ENCODE measurements at places on chromosomes 5 and 9. TPM values are rescaled to one million over a fixed set of nuclear protein-coding genes. Genes with fewer than 3 reads are reported as not detected.
A peak's percentile ranks its signal among the peaks of the same experiment; 100 is the strongest.

- no peak overlapping the region for H3K27ac ChIP-seq
- H3K4me1 ChIP-seq: peaks cover 11% of the 10 kb centered on the region
- H3K27me3 ChIP-seq: peaks cover 34% of the 10 kb centered on the region
- H3K4me3 ChIP-seq: no peak overlapping the region
- no peaks in the 10 kb centered on the region for H3K36me3 ChIP-seq
- no peak for DNase-seq
These were observed 74.7 kb upstream of the IFNE start for GRCh38 chr9:21556581-21557427.

DNA sequence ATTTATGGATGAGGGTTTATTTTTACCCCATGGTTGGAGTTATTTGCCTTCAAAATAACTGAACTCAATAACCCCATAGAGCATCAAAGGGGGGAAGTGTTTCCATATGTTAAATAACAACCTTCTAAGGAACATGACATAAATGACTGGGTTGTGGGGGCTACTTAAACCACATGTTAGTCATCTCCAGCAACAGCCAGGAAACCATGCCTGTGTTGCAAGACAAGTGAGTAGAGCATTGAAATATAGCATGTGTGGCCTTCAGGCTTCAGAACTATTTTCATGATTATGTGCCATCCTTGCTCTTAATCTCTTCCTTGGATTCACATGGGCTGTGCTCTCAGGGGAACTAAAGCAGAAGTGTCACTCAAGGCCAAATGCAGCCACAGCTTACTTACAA, 431.2 kb downstream of the AGTPBP1 start:
- H3K4me1 ChIP-seq: no peaks in the 10 kb centered on the region

- no peak for DNase-seq
- no peak overlapping the region for H3K4me3 ChIP-seq
- no peaks in the 10 kb centered on the region for H3K4me1 ChIP-seq
- no peaks in the 10 kb centered on the region for H3K27me3 ChIP-seq
These were observed 85.4 kb upstream of the FSD1L start for GRCh38 chr9:105362470-105362869.

DNA sequence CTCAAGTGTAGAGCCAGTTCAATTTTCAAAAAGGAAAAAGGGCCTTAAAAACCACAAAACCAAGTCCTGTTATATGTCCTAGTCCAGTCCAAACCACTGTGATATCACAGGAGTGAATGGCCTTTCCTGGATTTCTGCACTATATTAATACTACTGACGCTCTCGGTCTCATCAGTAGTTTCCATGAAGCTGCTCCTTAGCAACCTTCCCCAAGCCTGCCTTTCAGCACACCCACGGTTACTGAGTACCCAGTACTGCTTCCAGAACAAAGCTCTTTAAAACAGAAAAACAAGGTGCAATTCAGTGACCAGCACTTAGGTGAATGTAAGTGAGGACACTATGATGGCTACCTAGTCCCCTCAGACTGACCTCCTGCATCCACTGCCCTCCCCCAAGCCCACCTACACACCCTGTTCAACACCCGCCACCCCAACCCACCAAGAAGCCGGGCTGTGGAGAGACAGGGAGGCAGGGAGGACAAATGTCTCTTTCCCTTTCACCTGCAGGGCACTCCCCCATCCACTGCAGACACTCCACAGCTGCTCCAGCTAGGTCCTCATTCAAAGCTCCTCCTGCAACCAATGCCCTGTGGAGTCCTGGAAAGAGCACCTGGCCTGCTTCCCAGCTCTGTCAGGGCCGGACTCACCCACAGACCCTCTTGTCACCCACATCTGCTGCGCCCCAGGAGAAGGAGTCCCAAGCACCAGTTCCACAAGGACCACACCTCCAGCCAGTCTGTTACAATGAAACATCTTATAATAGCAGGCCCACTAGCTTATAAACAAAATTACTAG, 25.9 kb downstream of the PSMB7 start:
- no peak overlapping the region for H3K27ac ChIP-seq
- no peaks in the 10 kb centered on the region for H3K27me3 ChIP-seq
- DNase-seq: no peak
- peaks cover 3% of the 10 kb centered on the region for H3K36me3 ChIP-seq
- H3K4me3 ChIP-seq: no peak overlapping the region

DNA sequence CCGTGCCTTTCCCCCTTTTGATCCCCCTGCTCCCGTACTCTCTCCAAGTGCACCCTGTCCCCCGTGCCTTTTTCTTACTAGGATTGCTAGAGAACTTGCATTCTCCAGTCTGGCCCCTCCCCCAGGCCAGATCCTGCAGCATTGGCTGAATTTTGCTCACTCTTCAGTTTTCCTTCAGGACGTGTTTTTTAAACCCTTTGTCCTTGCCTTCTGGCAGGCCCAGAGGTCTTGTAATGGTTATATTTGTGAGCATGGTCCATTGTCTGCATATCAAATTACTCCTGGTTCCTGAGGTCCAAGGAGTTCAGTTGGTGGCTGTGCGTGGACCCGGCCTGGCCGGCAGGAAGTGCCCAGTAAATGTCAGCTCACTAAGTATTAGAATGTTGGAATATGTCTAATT, 606 bp downstream of the TBC1D13 start:
- H3K36me3 ChIP-seq: peaks cover 22% of the 10 kb centered on the region
- H3K4me3 ChIP-seq: peak overlapping the region; percentile 51
- H3K27ac ChIP-seq: peak overlapping the region; percentile 65
- no peaks in the 10 kb centered on the region for H3K27me3 ChIP-seq

GRCh38 chr9:115922444-115922843, 231.1 kb upstream of the PAPPA start:
- H3K4me3 ChIP-seq: no peak overlapping the region
- no peak overlapping the region for H3K27ac ChIP-seq
- no peaks in the 10 kb centered on the region for H3K4me1 ChIP-seq
- no peak for DNase-seq
- H3K36me3 ChIP-seq: no peaks in the 10 kb centered on the region

GRCh38 chr9:137085920-137086530, 760 bp upstream of the MAN1B1 start:
- peak overlapping the region; percentile 86 for H3K27ac ChIP-seq
- H3K36me3 ChIP-seq: peaks cover 4% of the 10 kb centered on the region
- H3K4me1 ChIP-seq: peaks cover 19% of the 10 kb centered on the region

POU5F2 gene
- 0.28 TPM for total RNA-seq

PCDHGC3 gene
- 0.11 TPM for total RNA-seq

UBE2QL1 gene
- not detected for total RNA-seq

PCDHA9 gene
- not detected for total RNA-seq
